ENCODE measurements at places on chromosomes 3 and 15.

DNA sequence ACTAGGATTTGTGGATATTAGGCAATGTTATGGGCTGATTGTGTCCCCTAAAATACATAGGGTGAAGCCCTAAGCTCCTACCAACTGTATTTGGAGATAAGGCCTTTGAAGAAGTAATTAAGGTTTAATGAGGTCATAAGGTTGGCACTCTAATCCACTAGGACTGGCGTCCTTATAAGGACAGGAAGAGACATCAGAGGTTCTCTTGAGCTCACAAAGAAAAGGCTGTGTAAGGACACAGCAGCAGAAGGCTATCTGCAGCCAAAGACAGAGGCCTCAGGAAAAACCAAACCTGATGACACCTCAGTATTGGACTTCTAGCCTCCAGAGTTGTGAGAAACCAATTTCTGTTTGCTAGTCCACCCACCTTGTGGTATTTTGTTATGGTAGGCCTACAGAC lies 416.7 kb downstream of the ZBTB20 start:
- no peak for DNase-seq

DNA sequence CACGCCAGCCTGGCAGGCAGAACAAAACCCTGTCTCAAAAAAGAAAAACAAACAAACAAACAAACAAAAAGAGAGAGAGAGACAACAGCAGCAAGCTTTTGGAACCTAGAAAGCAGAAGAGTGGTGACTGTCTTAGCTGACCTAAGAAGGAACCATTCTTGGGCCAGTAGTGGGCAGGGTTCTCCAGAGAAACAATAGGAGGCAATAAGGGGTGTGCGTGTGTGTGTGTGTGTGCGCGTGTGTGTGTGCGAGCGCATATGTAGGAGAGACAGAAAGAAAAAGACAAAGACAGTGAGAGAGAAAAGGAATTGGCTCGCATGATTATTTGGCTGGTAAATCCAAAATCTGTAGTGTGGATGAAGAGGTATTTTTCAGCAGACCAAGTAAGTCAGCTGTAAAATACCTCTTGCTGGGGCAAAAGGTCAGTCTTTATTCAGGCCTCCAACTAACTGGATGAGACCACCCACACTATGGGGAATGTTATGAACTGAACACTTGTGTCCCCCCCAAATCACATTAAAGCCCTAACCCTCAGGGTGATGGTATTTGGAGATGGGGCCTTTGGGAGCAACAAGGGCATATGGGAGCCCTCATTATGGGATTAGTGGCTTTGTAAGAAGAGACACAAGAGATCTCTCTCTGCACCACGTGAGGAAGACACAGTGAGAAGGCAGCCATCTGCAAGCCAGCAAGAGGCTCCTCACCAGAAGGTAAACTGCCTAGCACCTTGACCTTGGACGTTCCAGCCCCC lies 15.1 kb upstream of the BLM start:
- no peak for DNase-seq

GRCh38 chr15:100627789-100628395 lies 25.5 kb downstream of the ASB7 start:
- DNase-seq, result no peak

DNA sequence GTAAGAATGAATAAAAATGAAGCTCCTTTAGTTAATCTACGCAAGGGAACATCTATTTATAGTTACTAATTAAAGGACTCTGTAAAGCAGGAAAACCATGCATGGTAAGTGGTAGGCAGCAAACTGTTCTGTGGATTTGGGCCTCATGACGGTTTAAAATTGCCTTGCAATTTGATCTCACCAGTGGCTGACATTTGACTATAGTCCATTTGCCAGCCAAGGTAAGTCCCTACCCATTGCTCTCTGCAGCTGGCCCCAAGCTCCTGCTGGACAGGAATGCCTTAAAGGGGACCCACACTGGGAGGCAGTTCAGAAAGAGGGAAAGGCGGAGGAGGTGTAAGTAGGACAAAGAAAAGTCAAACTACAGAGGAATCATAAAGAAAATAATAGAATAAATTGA lies 203.3 kb downstream of the PLCL2 start:
- no peak for DNase-seq

- no peak for DNase-seq
Observed at GRCh38 chr3:162770551-162770950, 1273.9 kb downstream of the OTOL1 start.

DNA sequence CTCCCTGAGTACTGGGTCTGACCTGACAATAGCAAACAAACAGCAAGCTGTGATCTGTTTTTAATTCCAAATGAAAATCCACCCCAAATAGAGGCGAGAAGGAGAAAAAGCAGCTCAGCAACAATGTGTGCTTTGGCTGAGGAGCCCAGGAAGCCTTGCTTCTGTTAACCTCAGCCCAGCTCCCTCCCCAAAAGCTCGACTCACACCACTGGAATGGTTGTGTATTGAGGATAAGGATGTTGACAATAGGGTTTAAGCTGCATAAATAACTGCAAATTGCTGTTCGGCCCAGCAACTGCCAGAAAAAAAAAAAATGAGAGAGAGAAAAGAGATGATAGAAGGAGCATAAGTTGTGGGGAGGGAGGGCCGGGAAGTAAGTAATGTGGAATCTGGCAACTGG lies 104.0 kb upstream of the TBC1D5 start:
- DNase-seq, result no peak

DNA sequence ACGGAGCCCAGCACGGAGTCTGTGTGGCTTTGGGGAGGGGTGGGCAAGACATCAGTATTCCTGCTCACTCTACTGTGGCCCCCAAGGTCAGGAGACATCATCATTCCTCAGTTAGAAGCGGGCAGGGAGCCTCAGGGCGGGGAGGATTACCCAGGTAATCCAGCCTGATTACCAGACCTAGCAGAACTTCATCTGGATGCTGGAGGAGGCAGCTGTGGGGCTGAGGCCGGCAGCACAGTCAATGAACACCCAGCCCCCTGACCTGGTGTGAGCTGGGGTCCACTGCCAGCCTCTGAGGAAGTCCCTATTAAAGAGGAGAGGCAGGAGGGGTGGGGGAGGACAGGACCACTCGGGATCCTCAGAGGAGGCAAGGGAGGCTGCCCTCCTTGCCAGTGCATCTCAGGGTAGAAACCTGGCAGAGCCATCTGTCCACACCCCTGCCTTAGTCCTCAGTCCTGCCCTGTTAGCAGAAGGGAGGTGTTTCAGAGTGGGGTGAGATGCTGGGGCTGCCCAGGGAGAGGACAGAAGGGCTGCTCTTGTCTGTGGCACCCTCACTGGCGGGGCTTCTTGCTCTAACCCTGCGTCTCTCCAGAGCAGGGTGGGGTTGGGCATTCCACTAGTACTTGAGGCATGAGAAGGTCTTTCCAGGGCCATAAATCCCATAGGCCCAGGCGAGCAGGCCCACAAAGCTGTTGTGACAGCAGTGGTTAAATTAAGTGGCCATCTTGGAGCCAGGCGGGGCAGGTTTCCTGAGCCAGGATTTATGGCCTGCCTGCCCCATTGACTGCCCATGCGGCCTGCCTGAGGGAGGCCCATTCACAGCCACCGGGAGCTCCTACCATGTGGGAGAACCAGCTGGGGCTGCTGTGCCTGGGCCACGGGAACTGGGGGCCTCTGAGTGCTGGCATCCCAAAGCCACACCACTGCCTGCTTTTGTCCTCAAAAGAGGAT lies 82.1 kb downstream of the LINGO1 start:
- DNase-seq, result no peak

DNA sequence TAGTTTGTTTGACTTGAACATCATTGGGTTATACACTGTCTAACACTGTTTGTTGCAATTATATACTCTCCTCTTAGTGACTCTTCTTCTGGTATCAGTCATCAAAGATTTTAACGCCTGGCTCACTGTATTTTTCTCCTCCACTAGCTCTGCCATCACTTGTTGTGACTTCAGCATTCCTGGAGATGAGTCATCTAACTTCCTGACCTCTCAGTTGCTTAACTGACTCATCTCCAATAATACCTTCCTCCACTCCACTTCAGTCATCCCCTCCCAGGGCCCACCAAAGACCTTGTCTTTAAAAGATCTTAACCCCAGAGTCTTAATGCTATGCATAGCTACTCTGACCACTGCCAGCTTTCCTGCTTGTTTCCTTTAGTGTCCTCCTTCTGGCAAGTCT lies 28.6 kb upstream of the CLSTN2 start:
- no peak for DNase-seq

- no peak for DNase-seq
Observed at GRCh38 chr15:81268881-81269601, 54.9 kb downstream of the STARD5 start.
